ENCODE measurements at places on chromosomes 1 and 21.
A peak's percentile ranks its signal among the peaks of the same experiment; 100 is the strongest.

GRCh38 chr1:1333551-1334241 is 2.6 kb downstream of the TAS1R3 start:
- no peak for DNase-seq

DNA sequence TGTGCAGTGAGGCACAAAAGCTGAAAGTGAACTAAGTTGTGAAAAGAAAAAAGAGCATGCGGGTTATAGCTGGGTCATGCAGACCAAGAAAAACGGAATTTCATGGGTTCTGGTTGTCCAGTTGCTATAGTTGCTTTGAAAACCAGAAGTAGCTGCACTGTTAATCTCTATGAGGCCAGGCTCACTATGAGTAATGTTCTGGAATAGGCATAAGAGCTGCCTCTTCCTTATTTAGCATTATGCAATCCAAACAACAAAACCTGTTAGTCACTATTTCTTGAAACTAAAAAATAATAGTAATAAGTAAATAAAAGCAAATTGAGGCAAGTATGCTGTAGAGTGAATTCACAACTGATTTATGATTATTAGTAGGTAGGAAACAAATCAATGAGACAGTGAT is 1383.7 kb downstream of the MRPL39 start:
- DNase-seq = no peak

- DNase-seq = no peak
Observed at GRCh38 chr1:229470406-229471043, 36.6 kb upstream of the ACTA1 start.

GRCh38 chr1:27885114-27885528 is 12.8 kb downstream of the THEMIS2 start:
- no peak for DNase-seq

GRCh38 chr1:95308276-95309030 is 74.4 kb downstream of the RWDD3 start:
- no peak for DNase-seq

DNA sequence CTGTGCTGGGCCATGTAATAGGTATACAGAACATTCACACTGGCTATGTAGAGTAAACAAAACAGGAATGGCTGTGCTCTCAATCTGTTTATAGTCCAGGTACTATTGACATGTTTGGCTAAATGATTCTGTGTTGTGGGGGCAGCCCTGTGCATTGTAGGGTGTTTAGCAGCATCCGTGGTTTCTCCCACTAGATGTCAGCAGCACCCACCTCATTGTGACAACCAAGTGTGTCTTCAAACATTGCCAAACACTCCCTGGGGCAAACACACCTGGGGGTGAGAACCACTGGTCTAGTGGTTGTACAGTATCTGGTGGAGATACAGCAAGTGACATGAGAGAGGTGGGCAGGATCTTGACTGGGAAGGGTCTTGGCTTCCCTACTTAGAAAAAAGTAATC is 80.4 kb upstream of the SPATA6 start:
- DNase-seq = no peak

DNA sequence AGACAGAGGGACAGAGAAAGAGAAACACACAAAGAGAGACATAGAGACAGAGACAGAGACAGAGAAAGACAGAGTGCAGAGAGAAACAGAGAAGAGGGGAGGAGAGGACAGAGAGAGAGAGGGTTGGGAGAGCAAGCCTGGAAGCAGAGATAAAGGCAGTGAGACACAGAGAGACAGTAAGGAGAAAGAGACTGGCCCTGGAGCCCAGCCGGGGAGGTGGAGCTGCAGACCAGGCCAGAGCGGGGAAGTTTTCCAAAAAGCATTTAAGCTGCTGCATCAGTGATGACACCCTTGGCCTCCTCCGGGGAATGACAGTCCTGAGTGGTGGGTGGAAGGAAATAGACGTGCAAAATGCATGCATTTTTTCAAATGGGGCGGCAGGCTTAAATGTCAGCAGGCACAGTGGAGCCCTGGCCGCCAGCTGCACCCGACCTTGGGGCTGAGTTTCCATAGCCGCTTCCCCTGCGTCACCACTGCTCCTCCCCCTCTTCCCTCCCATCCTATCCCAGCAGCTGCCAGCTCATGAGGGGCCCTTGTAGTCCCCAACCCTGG is 95.4 kb upstream of the KLHDC7A start:
- no peak for DNase-seq

GRCh38 chr1:206465951-206466350 is 4.3 kb upstream of the IKBKE start:
- DNase-seq = no peak

GRCh38 chr21:45981151-45982091 is at the start of gene COL6A1:
COL6A1 (plus strand) TSS chr21:45981770; CDS start chr21:45981851, 81 bp downstream.
- DNase-seq = peak; percentile 63
